ENCODE measurements at places on chromosomes 7 and 10.

- no peak for DNase-seq
Measured at GRCh38 chr7:4851459-4852422, 10.1 kb downstream of the PAPOLB start.

- DNase-seq = no peak
Measured at GRCh38 chr10:133076274-133077038, 11.3 kb upstream of the ADGRA1 start.

DNA sequence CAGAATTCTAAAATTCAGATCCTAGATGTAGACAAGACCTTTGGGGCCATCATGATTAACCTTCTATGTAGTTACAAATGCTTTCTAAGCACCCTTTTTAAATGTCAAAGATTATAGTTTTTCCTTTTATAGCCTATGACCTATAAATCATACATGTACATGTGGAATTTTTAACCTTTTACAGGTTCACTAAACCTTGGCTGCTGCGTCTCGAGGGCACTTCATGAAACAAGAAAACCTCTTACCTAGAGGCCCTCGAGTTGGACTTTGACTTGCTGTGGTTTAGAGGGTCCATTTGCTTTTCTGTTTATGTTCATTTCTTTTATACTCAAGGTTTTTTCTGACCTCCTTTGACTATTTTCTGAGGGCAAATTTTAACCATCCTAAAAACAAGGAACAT, 302.2 kb downstream of the CSTF2T start:
- no peak for DNase-seq

- no peak for DNase-seq
Measured at GRCh38 chr7:149624006-149624405, 126.4 kb upstream of the ZNF746 start.

GRCh38 chr10:14673189-14673861, 101.4 kb downstream of the FAM107B start:
- DNase-seq = no peak

Data from activated CD4-positive, alpha-beta T cell treated with anti-CD3 and anti-CD28 coated beads for 24 hours (primary cell).